ENCODE measurements at places on chromosomes 5 and 9.

GRCh38 chr5:40654377-40654991, 25.2 kb upstream of the PTGER4 start:
- no peak for DNase-seq

GRCh38 chr5:39526914-39527477, 102.2 kb upstream of the DAB2 start:
- no peak for DNase-seq

GRCh38 chr9:35756275-35757225, 2.5 kb upstream of the MSMP start:
- peak; percentile 91 for DNase-seq

- DNase-seq = peak; percentile 89
These were observed 69.3 kb downstream of the ALDH7A1 start for GRCh38 chr5:126525630-126526245.
